ENCODE measurements at places on chromosomes 3 and 15.

DNA sequence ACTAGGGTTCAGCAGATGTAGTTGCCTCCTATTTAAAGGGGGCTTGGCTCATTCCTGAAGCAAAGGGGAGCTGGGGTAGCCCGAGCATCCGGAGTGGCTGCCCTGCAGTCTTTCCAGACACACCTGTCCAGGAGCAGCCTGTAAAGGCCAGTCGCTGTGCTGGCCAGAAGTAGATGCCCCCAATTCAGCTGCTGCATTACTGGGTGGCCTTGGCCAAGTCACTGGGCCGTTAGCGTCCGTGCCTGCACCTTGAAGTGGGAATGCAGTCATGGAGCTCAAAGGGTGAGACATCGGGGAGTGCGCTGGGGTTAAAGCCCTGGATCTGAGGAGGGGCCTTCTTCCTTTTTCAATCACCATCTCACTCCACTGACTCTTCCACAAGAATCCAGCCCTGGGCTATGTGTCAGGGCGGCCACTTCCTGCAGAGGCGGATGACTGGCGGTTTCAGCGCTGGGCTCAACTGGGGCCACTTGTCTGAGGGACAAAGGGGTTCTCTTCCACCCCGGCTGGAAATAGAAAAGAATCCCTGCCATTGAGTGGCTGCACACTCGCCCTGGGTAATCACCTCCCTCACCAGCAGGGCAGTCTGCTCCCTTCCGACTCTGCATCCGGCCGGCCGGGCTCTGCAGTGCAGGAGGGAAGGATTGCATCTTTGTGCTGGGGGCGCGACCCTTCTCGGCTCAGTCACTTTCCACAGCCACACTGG is 11.8 kb downstream of the ALDH1A3 start:
- DNase-seq: no peak

- DNase-seq: peak; percentile 19
Measured at GRCh38 chr3:15291589-15292541, 40.5 kb downstream of the SH3BP5 start.

DNA sequence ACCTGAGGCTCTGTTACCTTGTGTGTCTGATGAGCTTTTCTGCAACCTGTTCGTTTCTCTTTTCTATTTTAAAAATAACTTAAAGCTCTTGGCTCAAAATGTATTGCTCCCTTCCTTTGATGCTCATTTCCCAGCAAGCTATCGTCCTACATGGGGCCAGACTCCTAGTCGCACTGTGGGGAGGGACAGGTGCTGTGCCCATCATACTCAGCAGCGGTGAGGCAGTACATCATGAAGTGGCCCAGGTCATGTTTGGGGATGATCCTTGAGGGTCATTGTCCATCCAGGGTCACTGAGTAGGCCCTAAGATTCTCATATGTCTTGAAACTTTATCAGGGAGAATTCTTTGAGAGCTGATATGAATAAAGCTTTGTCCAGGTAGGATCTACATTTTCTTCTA is 41.1 kb downstream of the PTH1R start:
- no peak for DNase-seq

DNA sequence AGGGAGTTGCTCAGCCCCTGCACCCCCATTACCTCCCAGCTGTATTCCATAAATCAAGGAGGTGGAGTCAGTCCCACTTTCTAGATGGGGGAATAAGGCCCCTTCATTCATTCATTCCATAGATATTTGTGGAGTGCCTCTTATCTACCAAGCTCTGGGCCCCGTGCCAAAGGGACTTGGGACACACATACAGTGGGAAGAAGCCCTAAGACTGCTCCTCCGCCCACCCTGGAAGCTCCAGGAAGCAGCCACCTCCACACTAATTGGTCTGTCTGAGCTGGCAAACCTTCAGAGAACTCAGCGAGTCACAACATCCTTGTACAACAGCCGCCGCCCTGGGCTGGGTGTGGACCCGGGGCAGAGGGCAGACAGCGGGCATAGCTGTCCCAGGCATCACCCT is 6.4 kb downstream of the STRA6 start:
- DNase-seq: no peak

DNA sequence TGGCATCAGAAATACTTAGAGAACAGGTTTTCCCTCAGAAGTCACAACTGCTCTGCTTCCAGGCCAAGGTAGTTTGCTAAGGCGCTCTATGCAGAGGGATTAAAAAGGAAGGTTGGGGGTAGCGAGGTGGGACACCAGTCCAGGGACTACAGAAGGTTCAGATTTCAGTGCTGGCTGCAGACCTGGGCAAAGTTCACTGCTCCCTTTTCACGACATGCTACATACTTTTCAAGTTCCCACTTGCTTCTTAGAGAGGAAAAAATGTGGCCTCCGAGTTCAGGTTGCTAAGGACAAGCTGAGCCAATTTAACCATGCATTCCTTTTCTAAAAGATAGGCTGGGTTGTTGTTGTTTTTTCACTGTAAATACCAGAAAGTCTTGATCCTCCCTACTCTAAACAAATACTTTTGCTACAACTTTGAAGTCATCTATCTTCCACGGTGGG is 158.6 kb upstream of the NR2F2 start:
- no peak for DNase-seq

DNA sequence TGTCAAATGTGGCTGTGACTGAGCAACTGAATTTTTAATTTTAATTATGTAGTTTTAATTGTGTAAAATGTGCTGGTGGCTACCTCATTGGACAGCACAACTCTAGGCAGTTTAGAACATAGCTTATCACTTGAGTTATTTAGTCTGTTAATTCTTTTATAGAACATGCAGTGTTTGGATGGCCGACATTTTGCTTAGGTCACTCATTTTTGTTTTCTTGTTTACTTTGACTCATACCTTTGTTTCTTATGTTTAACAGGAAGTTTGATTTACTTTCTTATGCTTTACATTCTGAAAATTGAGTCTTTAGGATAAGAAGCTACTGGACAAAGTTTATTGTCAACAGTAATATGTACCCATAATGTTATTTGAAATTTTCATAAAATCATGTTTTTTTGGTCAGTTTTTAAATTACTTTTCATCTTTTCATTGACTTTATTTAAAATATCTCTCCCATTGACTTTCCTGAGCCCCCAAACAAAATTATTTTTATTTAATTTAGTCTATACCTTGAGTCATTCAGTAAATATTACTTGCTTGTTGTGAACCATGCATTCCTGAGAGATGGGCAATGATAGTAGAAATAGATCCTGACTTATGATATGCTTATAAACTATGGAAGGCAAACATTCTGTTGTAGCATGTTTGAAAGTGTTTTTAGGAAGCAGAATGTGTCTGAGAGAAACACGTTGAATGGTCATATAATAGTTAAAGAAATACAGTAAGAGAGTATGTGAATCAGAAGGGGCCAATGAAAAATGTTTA is 60.6 kb downstream of the TCF12 start:
- no peak for DNase-seq

- no peak for DNase-seq
Measured at GRCh38 chr3:98536456-98537017, 4.8 kb downstream of the GPR15 start.

GRCh38 chr3:53193466-53194209 is 32.6 kb downstream of the PRKCD start:
- no peak for DNase-seq

- no peak for DNase-seq
Measured at GRCh38 chr3:2517500-2518172, 419.0 kb downstream of the CNTN4 start.

DNA sequence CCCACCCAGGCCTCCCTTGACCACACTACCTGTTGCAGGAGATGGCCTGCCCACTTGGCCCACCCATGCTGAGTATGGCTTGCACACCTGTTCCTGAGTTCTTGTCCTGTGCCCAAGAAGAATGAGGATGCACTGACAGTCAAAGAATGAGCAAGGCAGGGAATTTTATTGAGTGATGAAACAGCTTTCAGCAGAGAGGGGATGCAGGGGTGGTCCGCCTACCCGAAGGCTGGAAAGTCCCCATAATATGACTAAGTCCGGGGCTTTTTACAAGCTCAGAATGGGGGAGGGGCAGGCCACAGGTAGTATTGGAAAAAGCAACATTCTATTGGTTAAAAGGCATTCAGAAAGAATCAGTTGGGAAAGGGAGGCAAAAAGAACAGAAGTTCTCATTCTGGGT is 29.9 kb upstream of the RNU6-1 start:
- DNase-seq: no peak

GRCh38 chr15:72421484-72421883 is 23.4 kb downstream of the TMEM202 start:
- no peak for DNase-seq

- no peak for DNase-seq
Measured at GRCh38 chr3:43223670-43224364, 62.5 kb upstream of the SNRK start.

DNA sequence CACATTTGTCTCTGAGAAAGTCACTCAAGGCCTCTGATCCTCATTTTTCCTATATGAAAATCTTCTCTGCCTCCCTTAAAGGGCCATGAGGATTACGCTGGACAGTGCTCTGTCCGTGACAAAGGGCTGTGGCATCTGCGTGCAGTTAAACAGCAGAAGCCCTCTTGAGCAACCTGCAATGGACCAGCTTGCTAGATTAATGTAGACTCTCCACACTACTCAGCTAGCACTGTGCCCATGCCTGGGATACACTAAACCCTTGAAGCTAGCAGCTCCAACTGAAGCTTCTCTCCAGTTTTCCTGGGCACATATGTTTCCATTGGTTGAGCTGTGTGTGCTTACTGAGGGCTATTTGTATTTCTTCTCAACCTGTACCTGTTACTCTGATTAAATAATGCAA is 303.8 kb downstream of the RPLP1 start:
- no peak for DNase-seq

- no peak for DNase-seq
Measured at GRCh38 chr3:183370391-183370790, 58.0 kb downstream of the MCF2L2 start.

DNA sequence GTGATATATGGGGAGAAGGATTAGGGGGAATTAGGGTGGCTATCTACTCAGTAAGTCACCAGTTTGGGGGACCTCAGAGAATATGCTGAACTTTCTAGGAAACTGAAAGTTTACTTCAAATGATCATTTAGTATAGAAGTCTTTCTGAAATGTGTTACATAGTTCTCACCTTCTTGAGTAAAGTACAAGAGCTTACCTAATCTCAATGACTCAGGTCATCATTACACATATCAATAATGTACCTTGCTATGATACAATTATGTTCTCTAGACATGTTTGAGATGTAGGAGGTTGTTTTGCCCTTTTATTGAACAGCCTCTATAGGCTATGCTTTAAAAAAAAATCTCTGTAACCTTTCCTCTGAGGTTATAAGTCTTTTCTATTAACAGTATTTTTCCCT is 50.7 kb downstream of the TMEM41A start:
- no peak for DNase-seq

- no peak for DNase-seq
Measured at GRCh38 chr3:105365081-105365390, 1.7 kb upstream of the ALCAM start.

DNA sequence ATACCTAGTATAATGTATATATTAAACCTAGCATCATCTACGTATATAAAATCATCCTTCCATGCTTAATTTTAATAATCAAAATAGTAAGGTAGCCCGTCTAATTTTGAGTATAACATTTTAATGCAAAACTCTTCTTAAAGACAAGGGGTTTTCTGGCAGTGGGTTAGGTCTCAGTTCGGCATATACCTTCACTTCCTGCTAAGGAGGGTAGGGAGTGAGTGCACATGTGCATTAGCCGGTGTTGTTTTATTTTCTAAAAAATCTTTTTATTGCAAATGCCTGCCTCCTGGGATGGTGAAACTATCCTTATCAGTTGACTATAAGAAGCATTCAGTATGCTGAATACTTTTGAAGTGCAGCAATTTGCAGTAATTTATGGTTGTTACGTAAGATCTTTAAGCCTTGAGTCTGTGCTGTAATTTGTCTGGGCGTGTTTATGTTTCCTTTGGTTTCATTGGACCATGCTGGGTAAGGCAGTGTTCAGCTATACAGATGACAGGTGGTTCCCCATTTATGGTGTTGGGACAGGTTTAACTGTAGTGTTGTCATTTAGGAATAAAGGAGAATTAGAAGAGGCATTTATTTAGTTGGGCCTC is 11.7 kb downstream of the ARHGEF26 start:
- no peak for DNase-seq

- DNase-seq: no peak
Measured at GRCh38 chr3:100425316-100425715, 24.0 kb downstream of the LNP1 start.

DNA sequence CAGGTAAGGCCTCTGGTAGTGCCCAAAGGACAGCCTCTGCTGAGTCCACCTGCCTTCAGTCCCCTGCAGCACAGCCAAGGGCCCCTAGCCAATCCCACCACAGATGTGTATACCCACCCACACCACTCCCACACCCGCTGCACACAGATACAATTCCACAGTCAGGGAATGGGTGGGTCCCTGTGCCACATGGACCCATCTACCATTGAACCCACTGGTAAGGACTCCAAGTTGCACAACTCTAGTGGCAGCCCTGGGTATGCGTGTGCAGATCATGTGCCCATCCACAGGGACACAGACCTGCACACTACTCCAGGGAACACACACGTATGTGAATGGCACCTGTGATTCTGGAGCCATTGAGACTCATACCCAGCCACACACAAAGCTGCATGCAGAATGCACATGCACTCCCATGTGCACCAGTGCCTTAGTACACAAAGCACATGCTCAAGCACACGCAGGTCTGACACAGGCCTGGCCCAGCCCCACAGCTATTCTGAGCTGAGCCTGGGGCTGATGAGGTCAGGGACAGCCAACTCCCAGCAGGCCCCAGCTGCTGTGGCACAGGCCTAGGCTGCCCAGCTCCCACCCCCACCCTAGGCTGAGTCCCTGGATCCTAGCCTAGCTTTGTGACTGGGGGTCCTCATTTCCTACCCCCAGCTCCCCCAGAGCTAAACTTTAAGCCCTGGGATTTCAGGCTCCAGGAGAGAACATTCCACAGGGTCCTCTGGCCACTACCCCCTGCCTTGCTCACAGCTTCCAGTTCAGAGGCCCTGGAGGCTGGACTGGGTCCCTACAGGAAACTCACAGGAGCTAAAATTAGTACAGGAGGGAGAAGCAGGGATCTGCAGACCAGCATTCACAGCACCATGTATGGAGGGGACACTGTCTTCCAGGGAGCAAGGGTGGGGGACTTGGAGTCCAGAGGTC is 2.7 kb upstream of the ALS2CL start:
- DNase-seq: no peak

DNA sequence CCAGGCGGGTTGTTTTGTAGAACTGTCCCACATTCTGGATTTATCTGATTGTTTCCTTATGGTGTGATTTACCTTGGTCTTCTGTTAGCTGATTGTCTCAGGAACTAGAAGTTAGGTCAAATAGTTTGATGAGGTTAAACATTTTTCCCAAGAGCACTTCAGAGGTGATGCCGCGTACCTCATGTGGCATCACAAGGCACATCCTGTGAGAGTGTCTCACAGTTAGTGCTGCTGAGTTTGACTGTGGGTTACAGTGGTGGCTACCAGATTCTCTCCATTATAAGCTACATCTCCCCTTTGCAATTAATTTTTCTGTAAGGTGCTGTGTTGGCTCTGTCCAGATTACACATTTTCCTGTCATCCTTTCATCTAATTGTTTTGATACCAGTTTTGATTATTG is 12.6 kb downstream of the RPUSD3 start:
- no peak for DNase-seq

DNA sequence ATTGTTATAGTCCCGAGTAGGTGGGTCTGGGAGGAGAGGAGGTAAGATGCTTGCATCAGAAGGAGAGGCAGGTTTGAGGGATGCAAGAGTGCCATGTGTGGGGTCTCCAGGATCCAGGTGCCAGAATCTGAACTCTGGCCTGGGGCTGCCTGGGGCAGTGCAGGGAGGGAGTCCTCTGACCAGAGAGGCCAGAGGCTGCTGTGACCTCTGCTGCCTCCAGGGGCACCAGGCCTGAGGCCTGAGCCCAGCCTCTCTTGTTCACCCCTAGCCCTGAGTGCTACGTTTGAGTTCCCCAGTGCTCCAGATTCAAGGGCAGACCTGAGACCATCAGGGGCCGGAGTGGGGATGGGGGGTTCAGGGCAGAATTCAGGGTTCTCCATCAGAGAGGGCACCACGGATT is 7.4 kb downstream of the SLC38A3 start:
- no peak for DNase-seq

Measured in effector CD8-positive, alpha-beta T cell (primary cell).